Activated T-cell treated with anti-CD3 and anti-CD28 coated beads, Interleukin-2, amount 50 U/mL, for 72 hours (primary cell): ENCODE measurements at places on chromosomes 3 and 15.

DNA sequence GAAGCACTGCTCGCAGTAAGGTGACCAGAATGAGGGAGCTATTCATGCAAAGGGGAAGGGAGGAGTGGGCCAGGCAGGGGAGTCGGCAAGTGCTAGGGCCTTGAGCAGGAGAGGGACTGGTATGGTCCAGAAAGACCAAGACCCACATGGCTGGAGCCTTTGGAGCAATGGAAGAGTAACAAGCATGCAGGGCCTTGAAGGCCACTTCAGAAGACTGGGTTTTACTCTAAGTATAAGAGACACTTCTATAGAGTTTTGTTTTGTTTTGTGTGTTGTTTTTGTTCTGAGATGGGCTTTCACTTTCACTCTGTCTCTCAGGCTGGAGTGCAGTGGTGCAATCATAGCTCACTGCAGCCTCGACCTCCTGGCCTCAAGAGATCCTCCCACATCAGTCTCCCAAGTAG is 42.0 kb downstream of the BFSP2 start:
- DNase-seq: peak; percentile 27

- no peak for DNase-seq
These were observed 36.6 kb upstream of the MAGI1 start for GRCh38 chr3:66075281-66075680.

GRCh38 chr3:111351334-111351733 is 190.7 kb upstream of the CD96 start:
- DNase-seq: no peak

DNA sequence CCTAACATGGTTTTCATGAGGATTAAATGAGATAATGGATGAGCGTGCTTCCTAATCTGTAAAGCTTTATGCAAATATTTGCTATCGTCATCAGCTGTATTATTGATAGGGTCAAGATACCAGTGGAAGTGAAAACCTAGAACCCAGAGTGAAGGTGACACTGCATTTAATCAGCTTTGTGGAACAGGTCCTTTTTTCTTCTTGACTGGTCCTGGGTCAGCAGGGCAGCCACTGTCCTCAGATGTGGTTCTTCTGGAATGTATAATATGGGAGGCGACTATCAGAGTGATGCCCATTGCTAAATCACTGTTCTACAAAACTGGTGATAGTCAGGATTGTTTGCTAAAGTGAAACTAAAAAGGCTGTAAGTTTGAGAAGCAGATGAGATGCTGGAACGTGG is 41.4 kb downstream of the SORD start:
- DNase-seq: no peak

- DNase-seq: peak; percentile 86
These were observed 376.1 kb upstream of the CFAP20DC start for GRCh38 chr3:59425942-59426341.

DNA sequence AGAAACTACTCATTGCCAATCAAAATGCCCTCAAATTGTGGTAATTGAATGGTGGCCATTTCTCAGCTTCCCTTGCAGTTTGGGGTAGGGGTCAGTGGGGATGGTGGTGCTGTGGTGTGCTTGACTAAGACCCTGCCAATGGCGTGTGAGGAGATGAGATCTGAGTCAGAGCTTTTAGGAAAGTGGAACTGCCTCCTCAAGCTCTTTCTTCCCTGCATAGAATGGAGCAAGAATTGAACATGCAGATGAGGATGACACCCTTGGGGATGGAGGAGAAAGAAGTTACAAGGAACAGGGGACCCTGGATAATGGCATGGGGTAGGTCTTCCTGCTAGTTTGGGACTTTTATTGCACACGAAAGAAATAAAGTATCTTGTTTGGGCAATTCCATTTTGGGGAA is 188.0 kb downstream of the PEX5L start:
- no peak for DNase-seq

DNA sequence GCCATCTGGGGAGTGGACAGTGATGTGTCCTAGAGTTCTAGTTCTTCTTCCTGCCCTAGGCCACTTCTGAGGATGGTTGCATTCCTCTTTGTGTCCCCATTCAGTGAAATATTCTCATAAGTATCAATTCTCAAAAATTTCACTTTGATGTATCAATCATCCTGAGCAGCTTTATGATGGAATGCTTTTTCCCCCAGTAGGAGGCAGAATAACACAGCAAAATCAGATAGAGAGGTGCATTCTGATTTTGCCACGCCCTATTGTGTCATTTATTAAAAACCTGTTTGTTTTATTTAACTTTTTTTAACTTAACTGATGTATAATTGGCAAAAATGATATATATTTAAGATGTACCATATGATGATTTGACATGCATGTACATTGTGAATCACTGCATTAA is 656.0 kb upstream of the GRM7 start:
- DNase-seq: no peak

- no peak for DNase-seq
These were observed 616.7 kb upstream of the NAALADL2 start for GRCh38 chr3:174242311-174243041.

DNA sequence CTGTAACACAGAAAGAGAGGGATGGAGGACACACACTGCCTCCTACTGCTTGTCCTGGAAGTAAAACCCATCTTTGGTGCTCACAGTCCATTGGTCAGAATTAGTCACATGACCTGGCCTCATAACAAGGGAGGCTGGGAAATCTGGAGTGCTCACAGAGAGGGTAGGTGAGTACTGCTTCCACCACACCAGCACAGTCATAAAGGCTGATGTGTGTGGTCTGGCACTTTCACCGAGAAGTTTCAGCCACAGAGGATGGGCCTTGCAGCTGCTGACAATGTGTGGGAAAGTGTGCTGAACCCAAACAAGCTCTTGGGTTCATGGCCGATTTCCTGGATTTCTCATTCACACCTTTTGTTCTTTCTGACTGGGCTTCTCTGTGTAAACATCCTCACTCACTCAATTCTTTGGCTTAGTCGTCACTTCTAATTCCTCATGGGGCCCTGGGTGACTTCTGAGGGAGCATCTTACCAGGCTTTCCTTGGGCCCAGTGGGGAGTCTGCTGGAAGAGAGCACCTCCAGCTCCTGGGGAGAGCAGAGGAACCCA is 100.7 kb downstream of the ASB7 start:
- peak; percentile 67 for DNase-seq

- DNase-seq: no peak
These were observed 107.5 kb upstream of the NSMCE3 start for GRCh38 chr15:29377161-29377560.

GRCh38 chr3:49707113-49707480 is 12.4 kb downstream of the AMIGO3 start:
- DNase-seq: no peak

DNA sequence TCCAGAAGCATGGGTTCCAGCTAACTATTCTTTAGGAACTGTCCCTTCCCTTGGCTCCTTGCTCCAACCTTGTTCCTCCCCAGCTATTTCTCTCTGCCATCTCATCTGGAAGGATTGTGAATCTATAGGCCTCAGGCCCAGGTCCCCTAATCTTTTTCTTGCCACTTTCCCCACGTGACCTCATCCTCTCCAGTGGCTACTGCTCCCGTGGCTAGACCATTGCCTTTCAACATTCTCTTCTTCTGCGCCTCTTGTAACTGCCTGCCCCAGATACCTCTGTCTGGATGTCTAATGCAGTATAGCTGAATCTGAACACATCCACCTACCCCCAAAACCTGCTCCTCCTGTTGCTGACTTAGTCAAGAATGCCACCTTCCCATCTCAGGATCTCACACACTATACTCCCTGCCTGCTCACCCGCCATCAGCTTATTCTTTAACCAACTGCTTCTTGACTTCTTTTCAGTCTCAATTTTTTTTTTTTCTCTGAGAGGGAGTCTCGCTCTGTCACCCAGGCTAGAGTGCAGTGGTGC is 5.2 kb downstream of the GPX1 start:
- no peak for DNase-seq
